Hepatocyte (in vitro differentiated cells): ENCODE measurements at places on chromosomes 12 and 14. TPM values are rescaled to one million over a fixed set of nuclear protein-coding genes. Genes with fewer than 3 reads are reported as not detected.

DNA sequence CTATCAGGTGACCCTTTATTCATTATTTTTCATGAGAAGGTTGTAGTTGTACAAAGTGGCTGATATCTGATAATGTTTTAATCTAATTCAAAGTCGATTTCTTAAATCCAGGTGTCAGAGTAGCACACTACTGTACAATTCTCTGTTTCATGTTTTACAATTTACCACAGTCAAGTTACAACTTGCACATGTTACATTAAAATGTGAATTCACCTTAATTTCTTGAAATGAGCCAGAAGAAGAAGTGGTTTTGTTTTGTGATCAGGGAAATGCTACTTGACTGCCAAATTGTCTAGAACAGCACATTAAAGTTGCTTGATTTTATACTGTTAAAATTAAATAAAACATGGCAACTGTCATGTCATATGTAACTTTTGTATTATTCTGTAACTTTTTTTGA, 23.2 kb downstream of the LRRK2 start:
- no peaks in the 10 kb centered on the region for H3K4me1 ChIP-seq
- H3K36me3 ChIP-seq = no peaks in the 10 kb centered on the region
- H3K27ac ChIP-seq = no peak overlapping the region
- H3K4me3 ChIP-seq = no peak overlapping the region

GRCh38 chr14:85380881-85381280, 149.1 kb upstream of the FLRT2 start:
- no peaks in the 10 kb centered on the region for H3K36me3 ChIP-seq
- H3K4me1 ChIP-seq = no peaks in the 10 kb centered on the region
- DNase-seq = no peak
- H3K4me3 ChIP-seq = no peak overlapping the region
- no peaks in the 10 kb centered on the region for H3K27me3 ChIP-seq
- H3K27ac ChIP-seq = no peak overlapping the region

DNA sequence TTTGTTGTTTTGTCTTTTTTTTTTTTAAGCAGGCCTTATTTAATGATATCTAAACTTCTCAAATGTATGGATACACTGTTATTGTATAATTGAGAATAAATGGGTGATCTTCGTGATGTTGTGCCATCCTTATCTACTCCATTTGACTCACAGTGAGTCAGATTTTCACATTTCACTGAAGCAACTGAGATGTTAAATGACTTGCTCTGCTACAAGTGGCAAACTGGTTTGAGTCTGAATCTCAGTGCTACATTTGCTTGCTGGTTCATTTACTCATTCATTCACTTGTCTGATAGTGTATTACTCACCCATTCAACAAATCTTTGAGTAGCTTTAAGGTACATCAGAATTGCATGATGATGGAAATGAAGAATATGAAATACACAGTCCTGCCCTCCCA, 2.6 kb downstream of the KIAA0586 start:
- peaks cover 8% of the 10 kb centered on the region for H3K4me1 ChIP-seq
- H3K27me3 ChIP-seq = no peaks in the 10 kb centered on the region
- DNase-seq = no peak

GRCh38 chr12:122873540-122873939, 22.4 kb downstream of the VPS37B start:
- peaks cover 40% of the 10 kb centered on the region for H3K4me1 ChIP-seq
- H3K36me3 ChIP-seq = no peaks in the 10 kb centered on the region
- no peak overlapping the region for H3K27ac ChIP-seq

GRCh38 chr12:13164921-13165616, 31.5 kb upstream of the EMP1 start:
- no peaks in the 10 kb centered on the region for H3K36me3 ChIP-seq
- no peak overlapping the region for H3K4me3 ChIP-seq
- no peak for DNase-seq
- no peaks in the 10 kb centered on the region for H3K4me1 ChIP-seq

Gene CIROP
- total RNA-seq = not detected in 2 replicates

Gene CYP27B1
- total RNA-seq = 0.23 and 2.9 TPM in 2 replicates

Gene TTC7B
- 10.7 and 16.1 TPM in 2 replicates for total RNA-seq
